ENCODE measurements at places on chromosomes 11 and 22. TPM values are rescaled to one million over a fixed set of nuclear protein-coding genes. Genes with fewer than 3 reads are reported as not detected.

Gene TMPRSS4
- 0.17 TPM for total RNA-seq

Gene FAM181B
- 1.6 TPM for total RNA-seq

Gene CNGA4
- not detected for total RNA-seq

Gene SNAP29
- 21.9 TPM for total RNA-seq

Gene ABTB2
- 6.6 TPM for total RNA-seq

Gene RRP8
- 32.4 TPM for total RNA-seq

Gene PHF21B
- 9.4 TPM for total RNA-seq

Gene NRGN
- total RNA-seq: 1.4 TPM

Gene SESN3
- 18.1 TPM for total RNA-seq

Gene MMP27
- 0.45 TPM for total RNA-seq

Gene OR52K2
- total RNA-seq: not detected

Gene CST6
- not detected for total RNA-seq

Gene FOLH1
- total RNA-seq: 2.0 TPM

Gene PIK3C2A
- 85.3 TPM for total RNA-seq

Gene FAM227A
- total RNA-seq: 0.75 TPM

Gene APOA4
- not detected for total RNA-seq

Gene ANO5
- 20.8 TPM for total RNA-seq

Gene SCN4B
- total RNA-seq: 4.0 TPM

Gene PAAF1
- 17.1 TPM for total RNA-seq

Gene DCDC1
- total RNA-seq: not detected

Gene CCDC188
- total RNA-seq: 0.17 TPM

Gene TLCD5
- total RNA-seq: 6.3 TPM

Gene CCDC89
- 2.9 TPM for total RNA-seq

Gene BATF2
- total RNA-seq: 2.7 TPM

Measured in esophagus muscularis mucosa (tissue), 4 donors.